ENCODE measurements at places on chromosomes 7 and 10. TPM values are rescaled to one million over a fixed set of nuclear protein-coding genes. Genes with fewer than 3 reads are reported as not detected.

- DNase-seq, result no peak
These were observed 43.3 kb upstream of the CCDC71L start for GRCh38 chr7:106704000-106704840.

GRCh38 chr7:132544025-132544424, 32.2 kb downstream of the PLXNA4 start:
- no peak for DNase-seq

DNA sequence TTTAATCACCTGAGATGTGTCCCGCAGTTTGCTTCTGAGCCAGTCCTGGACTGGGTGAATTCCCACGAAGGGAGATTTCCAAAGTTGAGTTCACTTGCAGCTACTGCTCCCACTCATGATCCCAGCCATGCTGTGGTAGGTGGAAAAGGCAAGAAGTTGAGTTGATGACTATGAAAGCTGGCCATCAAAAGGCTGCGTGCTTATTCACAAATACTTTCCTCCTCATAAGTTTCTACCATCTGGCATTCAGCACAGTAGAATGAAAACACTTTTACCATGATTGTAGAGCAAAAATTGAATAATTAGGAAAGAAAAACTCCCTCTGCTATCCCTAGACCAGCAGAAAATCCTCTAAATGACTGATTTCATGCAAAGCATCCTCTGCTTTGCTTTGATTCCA, 281.8 kb downstream of the INHBA start:
- no peak for DNase-seq

- DNase-seq, result no peak
These were observed 2.4 kb upstream of the NKX6-2 start for GRCh38 chr10:132788180-132788830.

DNA sequence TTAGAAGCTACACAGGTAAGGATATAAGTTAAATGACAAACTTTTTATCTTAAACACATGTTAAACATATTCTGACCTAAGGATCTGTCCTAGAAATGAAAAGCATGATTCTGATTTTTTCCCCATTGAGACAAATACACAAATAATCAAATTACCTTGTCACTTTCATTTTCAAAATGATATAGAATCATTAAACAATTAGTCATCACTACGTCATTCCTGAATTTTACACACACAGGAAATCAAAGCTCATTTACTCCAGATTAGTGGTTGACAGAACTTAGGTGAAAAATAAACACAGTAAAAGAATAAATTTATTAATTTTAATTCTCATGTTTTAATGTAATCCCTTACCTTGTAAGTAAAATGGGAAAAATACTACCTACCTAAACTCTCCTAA, 89.0 kb downstream of the AASS start:
- no peak for DNase-seq

The AKR1D1 gene
- not detected for total RNA-seq
